ENCODE measurements at places on chromosomes 16 and 17.

DNA sequence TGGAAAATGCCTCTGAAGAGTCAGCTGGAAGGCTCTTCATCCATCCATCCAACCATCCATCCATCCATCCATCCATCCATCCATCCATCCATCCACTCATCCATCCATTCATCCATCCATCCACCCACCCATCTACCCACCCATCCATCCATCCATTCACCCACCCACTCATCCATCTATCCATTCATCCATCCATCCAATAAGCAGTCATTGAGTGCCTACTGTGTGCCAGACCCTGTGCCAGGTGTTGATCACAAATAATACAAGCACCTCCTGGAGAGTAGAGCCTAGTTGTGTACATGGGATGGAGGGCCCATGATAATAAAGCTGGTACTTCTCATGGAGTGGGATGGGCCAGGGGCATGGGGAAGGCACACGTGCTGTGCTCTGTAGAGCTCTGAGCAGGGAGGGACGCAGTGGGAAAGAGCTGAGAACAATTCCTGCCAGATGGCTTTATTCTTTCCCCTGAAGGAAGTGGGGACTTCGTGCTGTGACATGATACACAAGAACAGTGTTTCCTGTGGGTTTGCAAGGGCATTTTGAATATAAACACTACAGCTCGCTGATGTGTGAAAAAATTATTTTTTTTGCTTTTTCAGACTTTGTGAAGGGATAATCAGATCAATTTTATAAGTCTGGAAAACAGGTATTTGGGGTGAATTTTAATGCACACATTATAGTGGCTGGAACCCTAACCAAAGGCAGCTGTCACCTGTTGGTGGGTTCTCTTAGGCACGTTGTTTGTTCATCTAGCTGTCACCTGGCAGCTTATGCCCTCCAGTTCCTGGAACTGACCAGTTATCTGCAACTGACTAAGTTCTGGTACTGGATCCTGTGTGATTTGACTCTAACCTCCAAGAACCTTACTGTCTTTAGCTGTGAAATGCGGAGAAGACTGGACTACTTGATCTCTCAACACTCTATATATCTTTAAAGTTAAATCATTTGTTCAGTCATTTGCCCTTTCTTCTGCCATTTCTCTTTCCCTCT is 61.3 kb downstream of the PRKCB start:
- DNase-seq: no peak

DNA sequence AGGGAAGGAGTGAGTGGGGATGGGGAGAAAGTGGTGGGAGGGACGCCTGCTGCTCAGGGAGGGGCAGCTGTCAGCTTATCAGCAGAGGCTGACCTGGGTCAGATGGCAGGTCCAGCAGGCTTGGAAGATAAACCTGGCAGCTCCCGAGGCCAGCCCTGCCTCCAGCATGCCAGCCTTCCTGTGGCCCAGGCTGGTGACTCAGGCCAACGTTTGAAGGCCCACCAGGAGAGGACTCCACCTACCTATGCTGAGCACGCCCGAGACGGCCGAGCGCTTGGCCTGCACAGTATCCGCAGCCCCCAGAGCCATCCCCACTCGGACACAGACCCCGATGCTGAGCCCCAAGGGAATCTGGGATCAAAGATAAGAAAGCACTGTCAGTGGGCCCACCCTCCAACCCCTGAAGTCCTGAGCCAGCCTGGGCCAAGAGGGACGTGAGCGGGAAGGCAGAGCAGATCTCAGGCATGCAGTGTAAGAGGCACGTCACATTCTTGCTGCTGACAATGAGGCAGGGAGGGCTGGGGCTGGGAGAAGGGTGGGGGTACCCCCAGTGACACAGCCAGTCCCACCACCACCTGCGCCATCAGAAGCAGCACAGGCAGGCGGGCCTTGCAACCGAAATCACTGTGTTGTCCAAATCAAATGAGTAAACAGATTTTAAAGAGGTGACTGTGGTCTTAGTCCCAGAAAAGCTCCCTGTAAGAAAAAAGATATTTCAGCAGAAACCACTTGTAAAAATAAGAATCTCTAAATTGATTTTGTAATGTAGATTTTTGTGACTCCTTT is 12.4 kb downstream of the SLC47A2 start:
- DNase-seq: no peak

DNA sequence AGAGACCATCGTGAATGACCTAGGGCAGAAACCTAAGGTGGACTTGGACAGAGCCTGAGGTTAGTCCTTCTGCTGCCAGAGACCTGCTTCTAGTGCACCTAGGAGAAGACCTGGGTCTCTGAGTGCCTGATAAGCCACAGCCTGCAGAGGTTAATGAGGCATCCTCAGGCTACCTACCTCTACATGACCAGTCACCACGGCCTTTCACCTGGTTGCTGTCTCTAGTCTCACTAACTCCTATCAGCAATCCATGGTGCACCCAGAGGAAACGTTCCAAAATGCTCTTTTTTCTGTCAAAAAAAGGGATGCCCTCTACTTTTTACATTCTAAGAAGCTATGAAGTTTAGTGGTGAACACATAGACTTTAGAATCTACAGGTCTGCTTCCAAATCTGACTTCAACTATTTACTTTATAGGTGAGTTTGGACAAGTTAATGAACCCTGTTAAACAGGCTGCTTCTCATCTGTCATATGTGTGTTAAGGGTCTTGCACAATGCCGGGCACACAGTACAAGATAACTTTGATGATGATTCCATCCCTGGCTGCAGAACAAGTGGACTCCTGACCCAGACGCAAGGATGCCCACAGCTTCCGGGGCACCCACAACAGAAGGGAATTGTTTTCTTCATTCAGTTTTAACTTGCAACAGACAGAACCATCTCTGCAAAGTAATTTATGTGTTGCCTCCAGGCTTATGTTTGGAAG is 469.9 kb upstream of the CDH5 start:
- DNase-seq: no peak

DNA sequence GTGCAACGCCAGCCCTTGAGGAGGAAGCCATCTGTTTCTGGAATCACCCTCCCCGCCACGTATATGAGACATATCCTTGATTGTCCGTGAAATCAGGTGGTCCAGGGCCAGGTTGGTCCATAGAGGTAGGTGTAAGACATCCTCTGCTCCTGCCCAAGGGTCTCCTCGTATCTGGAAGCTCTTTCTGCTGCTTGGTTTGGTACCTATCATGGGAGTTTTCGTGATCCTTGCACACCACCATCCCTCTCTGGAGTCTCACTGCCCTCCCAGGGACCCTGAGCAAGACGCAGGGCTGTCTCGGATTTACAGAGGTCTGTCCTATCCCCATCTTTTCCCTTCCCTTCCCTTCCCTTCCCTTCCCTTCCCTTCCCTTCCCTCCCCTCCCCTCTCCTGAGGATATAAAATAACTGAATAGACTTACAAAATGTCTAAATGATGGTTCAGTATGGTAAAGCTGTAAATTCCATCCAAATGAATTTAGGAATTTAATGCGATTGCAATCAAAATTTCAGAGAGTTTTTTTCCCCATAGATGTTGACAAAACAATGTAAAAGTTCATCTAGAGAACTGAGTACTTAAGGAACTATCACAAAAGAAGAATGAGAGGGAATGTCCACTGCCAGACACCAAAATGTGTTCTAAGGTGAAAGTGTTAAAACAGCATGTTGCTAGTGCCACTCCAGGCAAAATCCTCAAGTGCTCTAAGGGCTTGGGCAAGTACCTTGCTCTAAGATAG is 2.0 kb upstream of the CCDC42 start:
- no peak for DNase-seq

- DNase-seq: no peak
Measured at GRCh38 chr16:67517155-67517445, 11.5 kb upstream of the RIPOR1 start.
